ENCODE measurements at places on chromosomes 5 and 9.

GRCh38 chr5:39341896-39342295 lies 22.4 kb downstream of the C9 start:
- no peak for DNase-seq

DNA sequence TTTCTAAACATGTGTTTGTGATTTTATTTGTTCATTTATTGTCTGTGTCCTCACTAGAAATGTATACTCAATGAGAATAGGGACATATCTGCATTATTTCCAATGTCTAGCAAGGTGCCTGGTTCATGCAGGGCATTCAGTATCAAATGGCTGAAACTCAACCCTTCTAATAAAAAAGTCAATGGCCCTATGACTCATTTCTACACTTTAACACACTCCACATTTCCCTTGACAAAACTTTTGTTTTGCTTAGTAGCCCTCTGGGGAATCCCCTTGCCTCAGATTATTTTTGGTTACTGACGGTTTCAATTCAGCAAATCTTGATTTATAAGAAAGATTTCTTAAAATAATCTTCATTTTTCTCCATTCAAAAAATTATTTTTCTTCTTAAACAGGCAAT lies 206.0 kb upstream of the DMRTA1 start:
- peak; percentile 80 for DNase-seq

GRCh38 chr9:5621327-5621726 lies 7.6 kb upstream of the RIC1 start:
- peak; percentile 87 for DNase-seq

DNA sequence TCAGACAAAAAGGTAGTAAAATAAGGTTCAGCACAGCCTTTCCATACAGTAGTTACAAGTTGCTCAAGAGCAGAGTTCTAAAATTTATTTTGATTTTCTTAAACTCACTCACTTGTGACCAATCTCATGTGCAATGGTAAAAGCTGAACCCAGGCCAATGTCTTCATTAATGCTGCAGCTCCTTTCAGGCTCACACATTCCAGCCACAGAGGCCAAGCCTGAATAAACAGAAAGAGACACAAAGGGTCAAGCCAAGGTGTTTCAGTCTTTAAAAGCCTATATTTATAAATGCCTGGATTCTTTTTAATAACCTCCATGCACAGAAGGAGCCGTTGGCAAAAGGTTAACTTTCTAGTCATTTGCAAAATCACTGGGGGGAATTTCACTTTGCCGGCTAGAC lies 152.5 kb downstream of the ADAMTS6 start:
- peak; percentile 48 for DNase-seq

GRCh38 chr5:148841519-148841918 lies 15.1 kb downstream of the ADRB2 start:
- no peak for DNase-seq

- DNase-seq, result no peak
Observed at GRCh38 chr5:102290004-102290403, 6.1 kb downstream of the SLCO4C1 start.

DNA sequence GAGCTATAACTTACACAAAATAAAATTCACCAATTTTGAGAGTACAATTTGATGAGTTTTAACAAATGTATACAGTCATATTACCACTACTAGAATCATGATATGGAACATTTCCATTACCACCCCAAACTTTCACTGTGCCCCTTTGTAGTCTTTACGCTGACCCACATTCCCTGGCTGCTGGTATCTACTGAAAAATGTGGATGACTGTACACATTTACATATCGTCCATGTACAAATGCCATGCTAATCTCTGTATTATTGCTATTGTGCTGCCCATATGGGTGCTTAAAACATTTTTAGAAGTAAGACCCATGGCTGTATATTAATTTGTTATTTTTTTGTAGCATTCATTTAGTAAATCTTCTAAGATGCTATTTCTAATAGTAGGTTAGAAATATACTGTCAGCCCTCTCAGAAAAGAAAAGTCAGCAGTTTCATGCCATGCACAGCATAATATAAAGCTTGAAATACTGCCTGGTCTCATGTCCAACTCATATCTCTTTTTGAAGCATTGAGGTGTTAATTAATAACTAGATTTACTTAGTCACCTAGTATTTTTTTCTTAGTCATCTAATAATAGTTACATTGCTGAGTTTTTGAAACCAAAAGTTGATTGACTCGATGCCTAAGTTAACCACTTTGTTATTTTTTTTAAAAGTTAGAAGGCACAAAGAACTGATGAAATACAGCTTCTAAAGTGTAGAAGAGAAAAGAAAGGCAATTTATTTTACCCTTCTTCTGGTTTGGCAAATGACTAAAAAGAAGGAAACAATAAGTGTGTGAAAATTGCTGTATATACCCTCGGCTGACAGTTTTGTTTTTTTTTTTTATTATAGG lies 188.3 kb upstream of the MEF2C start:
- DNase-seq, result no peak

GRCh38 chr9:129923589-129923988 lies 88.3 kb downstream of the USP20 start:
- no peak for DNase-seq

DNA sequence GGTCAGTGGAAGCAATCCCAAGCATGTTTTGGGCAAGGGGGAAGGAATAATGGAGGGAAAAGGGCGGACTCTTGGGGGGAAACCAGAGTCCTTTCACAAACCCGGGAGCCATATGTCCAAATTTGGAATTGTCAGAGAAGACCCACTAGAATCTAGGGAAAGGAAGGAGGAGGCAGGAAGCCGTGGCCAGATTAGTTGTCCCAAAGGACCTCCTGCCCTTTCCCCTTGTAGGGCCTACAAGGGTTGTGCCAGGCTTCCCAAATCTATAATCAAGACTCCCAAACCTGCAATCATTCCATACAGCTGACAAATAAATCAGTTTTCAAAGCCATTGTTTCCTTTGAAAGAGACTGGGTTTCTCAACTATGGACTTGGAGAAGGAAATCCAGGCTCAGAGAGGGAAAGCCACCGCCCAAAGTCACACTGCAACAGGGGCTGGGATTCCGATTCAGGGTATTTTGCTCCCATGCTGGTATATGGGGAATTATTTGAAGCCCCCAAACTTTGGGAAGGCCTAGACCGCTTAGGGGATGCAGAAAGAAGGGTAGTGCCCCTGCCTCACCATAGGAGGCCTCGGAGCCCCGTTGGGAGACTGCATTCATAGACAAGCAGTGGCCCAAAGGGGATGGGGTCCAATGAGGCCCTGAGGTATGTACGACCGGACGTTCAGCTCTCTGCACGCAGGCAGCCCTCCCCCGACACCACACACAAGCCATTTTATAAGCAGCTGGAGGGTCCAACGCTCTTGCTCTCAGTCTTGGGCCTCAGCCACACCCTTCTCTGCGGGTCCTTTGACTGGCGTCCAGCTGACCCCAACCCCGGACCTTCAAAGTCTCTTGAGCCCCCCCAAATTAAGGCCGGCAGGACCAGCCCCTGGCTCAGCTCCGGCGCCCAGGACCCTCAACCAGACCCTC lies 815 bp downstream of the ANXA6 start:
- DNase-seq, result peak; percentile 27

DNA sequence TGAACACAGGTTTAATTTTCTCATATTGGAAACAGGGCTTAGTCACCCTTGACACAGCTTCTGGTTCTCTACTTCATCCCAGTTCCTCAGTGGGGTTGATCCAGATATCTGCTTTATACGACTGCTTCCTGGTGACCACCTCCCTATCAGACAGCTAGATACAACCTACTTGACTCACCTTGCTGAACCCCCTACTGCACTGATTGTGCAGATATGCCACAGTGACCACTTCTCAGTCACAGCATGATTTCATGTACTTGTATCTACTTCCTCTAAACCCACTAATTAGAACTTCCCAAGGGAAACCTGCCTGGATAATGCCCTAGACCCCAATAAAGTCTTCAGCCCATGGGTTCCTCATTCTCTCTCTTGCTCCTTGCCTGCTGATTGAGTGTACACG lies 18.4 kb upstream of the RFK start:
- no peak for DNase-seq

DNA sequence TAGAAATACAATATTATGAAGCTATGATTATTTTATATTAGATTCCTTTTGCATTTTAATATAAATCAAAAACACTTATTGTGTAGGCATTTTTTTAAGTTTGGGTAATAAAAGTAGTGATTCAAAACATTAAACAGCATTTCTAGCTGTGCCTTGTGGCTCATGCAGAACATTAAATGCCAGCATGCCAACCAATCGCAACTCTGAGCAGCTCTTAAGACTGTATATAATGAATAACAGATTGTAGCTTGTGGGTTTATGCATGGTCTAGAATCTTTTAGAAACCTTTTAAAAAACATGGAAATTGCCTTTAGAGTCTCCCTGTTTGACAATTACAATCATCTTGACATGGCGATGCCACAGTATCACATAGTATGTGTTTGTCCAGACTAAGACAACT lies 903.8 kb downstream of the EFNA5 start:
- no peak for DNase-seq

DNA sequence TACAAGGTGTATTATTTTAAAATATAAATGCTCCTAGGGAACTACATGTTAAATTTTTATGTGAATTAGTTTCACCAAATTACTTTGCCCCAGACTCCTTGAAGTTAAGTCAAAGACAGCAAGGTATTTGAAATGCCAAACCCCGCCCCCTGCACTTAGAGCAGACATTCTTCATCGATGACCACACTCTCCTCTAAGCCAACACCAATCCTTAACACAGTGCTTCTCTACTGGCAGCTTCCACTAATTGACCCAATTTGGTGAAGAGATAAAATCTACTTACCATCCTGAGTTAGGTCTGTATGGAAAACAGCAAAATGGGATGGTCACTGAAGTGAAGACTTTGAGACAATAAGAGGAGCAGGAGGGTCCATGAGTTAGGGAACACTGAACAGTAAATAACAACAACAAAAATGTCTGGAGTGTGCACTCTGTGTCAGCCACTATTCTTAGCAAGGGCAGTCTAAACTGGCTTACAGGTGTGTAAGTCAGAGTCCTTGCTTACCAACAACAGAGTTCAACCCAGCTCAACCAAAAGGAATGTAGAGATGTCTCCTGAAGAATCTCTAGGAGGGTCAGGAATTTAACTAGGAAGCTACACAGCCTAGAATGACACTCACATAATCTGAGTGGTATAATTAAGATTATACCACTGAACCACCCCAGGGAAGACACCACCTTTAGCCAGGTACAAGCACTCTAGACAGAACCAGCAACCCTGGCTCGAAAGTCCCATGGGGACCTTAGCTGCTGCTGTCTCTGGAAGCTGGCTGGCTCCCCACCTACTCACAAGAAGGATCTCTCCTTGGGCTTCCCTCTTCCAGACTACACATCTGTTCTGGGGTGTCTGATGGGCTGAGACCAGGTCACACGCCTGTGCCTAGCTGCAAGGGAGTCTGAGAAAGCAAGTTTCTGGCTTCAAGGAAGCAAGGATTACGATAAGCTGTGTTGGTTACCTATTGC lies 8.8 kb upstream of the UBE2QL1 start:
- no peak for DNase-seq

Data from fibroblast of mammary gland (primary cell).